ENCODE measurements at places on chromosomes 13 and 19.

- peak; percentile 76 for DNase-seq
- peaks cover 4% of the 10 kb centered on the region for H3K36me3 ChIP-seq
- no peaks in the 10 kb centered on the region for H3K27me3 ChIP-seq
- H3K4me1 ChIP-seq, result no peaks in the 10 kb centered on the region
Observed at GRCh38 chr19:4058693-4059452, 7.8 kb downstream of the ZBTB7A start.

DNA sequence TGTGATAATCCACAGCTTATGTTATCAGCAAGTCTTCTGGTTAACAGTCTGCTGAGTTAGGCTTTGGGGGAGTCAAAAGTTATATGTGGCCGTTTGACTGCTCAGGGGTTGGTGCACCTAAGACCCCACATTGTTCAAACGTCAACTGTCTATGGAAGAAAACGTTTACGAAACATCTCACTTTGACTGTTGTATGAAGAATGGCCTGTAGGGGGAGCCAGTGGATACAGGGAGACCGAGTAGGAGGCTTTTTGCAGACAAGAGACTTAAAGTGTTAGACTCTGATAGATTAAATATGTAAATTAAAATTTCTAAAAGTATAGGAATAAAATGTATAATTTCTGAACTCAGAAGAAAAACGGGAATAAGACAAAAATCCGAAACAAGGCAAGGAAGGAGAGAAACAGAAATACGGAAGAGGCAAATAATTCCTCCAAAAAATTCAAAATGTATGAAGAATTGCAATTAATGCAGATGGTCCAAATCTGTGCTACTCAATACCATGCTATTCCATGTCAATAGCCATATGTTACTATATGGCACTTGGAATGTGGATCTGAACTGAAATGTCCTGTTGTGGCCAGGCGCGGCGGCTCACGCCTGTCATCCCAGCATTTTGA is 37.8 kb downstream of the TNFSF14 start:
- H3K27me3 ChIP-seq, result no peaks in the 10 kb centered on the region
- H3K36me3 ChIP-seq, result no peaks in the 10 kb centered on the region
- no peaks in the 10 kb centered on the region for H3K4me1 ChIP-seq
- no peak for DNase-seq
- H3K27ac ChIP-seq, result no peak overlapping the region

DNA sequence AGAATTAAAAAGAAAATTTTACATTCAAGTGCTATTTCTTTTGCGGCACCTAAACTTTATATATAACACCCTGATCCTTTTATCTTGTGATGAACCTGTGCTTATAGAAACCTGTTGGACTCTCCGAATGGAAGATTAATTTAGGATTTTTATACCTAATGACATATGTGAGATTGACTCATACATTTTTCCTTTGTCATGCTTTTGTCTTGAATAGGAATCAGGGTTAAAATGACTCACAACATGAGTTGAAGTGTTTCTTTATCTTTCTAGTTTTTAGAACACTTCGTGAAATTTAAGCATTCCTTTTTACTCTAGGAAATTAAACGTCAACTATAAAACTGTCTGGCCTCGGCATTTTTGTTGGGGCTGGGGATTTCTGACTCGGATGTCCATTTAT is 378.9 kb downstream of the PCDH20 start:
- H3K4me3 ChIP-seq, result no peak overlapping the region
- H3K27ac ChIP-seq, result no peak overlapping the region
- no peaks in the 10 kb centered on the region for H3K4me1 ChIP-seq
- H3K36me3 ChIP-seq, result no peaks in the 10 kb centered on the region
- no peaks in the 10 kb centered on the region for H3K27me3 ChIP-seq

DNA sequence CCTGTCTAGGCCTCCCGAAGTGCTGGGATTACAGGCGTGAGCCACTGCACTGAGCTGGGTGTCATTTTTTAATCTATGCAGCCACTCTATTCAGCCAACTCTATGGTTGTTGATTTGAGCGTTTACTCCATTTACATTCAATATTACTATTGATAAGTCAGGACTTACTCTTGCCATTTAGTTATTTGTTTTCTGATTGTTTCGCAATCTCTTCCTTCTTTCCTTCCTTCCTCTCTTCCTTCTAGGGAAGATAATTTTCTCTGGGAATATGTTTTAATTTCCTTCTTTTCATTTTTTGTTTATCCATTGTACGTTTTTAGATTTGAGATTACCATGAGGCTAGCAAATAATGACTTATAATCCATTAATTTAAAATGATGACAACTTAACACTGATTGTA is 2056.0 kb downstream of the OLFM4 start:
- no peak overlapping the region for H3K4me3 ChIP-seq
- H3K27me3 ChIP-seq, result no peaks in the 10 kb centered on the region

DNA sequence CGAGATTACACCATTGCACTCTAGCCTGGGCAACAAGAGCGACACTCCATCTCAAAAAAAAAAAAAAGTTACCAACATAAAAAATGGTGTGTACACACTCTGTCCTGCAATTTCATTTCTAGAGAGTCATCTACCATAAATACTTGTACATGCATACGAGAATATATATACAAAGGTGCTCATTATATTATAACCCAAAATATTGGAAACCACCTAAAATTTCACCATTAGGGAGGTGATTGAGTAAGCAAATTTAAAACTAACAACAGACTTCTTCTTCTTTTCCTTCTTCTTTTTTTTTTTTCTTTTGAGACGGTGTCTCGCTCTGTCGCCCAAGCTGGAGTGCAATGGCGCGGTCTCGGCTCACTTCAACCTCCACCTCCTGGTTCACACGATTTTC is 7.4 kb upstream of the C5AR1 start:
- no peaks in the 10 kb centered on the region for H3K36me3 ChIP-seq
- no peaks in the 10 kb centered on the region for H3K27me3 ChIP-seq
- H3K4me1 ChIP-seq, result no peaks in the 10 kb centered on the region
- H3K27ac ChIP-seq, result no peak overlapping the region
- no peak for DNase-seq

DNA sequence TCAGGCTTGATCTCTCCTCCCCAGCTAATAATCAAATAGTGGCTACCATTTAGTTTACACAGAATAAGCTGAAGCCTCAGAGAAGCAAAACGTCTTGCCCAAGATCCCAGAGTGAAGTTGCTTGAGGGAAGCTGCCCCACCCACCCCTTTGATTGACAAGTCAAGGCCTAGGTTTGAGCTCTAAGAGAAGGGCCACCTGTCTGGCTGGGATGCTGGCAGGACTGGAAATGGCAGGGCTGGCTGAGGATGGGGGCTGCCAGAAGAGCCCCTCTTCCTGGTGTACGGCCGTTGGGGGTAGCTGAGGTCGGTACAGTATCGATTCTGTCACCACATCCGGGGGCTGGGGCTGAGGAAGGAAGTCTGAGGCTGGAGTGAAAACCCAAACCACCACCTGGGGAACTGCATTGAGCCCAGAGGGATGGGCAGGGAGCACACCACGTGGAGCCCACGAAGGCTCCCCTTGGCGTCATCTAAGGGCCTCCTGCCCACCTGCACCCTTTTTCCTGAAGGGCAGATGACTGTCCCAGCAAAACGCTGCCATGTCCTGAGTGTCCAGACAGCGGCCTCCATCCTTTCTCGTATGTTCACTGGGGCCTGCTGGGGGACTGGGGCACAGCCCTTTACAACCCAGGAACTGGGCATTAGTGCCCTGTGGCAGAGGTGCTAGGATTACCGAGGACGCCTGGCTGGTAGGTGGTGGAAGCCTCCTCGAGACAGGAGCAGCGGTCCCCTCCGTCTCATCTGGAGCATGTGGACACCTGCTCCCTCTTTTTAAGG is 1.4 kb upstream of the PRKD2 start:
- DNase-seq, result peak; percentile 56
- H3K27me3 ChIP-seq, result no peaks in the 10 kb centered on the region
- no peak overlapping the region for H3K4me3 ChIP-seq
- no peak overlapping the region for H3K27ac ChIP-seq

GRCh38 chr13:41859565-41859964 is 101.3 kb downstream of the VWA8 start:
- H3K4me1 ChIP-seq, result no peaks in the 10 kb centered on the region
- no peaks in the 10 kb centered on the region for H3K27me3 ChIP-seq
- H3K36me3 ChIP-seq, result no peaks in the 10 kb centered on the region
- H3K4me3 ChIP-seq, result no peak overlapping the region
- H3K27ac ChIP-seq, result no peak overlapping the region

- no peak overlapping the region for H3K4me3 ChIP-seq
- no peaks in the 10 kb centered on the region for H3K36me3 ChIP-seq
- no peak for DNase-seq
Observed at GRCh38 chr19:53101518-53101917, 1.7 kb downstream of the ZNF160 start.

DNA sequence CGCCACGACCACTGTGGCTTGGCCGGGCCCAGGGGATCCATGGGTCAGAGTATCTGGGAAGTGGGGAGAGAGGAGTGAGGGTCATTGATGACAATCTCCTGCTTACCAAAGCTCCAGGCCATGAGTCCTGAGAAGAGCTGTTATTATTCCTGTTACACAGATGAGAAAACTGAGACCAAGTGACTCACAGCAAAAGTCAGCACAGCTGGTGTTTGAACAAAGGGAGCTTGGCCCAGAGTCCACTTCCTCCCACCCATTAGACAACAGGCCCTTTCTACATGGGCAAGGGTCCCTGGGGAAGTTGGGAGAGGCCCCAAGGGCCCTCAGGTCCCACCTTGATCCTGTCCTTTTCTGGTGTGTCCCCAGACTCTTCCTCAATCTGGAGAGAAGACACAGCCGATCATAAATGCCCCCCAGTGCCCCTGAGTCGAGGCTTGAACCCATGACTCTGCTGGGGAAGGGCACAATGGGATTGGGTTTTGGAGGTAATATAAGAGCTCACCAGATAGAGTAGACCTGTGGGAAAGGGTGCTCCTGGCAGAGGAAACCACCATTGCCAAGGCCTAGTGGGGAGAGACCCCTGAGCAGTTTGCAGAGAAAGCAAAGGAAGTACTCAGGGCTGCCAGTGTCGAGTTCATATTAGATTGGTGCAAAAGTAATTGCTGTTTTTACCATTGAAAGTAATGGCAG is 6.8 kb downstream of the FUT6 start:
- H3K4me1 ChIP-seq, result no peaks in the 10 kb centered on the region
- H3K4me3 ChIP-seq, result no peak overlapping the region
- H3K36me3 ChIP-seq, result no peaks in the 10 kb centered on the region
- H3K27ac ChIP-seq, result no peak overlapping the region
- no peak for DNase-seq

DNA sequence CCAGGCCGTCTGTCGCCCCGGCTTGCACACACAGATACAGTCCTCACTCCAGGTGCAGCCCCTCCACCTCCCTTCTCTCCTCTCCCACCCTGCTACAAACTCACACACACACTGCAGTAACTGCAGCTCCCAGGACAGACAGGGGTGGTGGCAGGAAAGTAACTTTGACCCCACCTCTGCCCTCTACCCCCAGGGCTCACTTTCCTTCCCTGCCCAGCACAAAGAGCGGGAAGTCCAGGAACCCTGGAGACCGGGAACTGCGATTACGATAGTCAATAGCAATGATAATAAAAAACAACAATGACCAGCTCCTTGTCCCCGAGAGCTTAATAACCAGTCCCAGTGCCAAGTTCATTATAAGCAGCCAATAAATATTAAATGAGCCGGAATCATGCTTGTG is at the start of gene CEACAM20:
TSS of gene CEACAM20 (minus strand) at position 140 of the 400 bp plus-strand sequence. CDS start 166 bp downstream, outside the sequence.
- no peaks in the 10 kb centered on the region for H3K36me3 ChIP-seq
- DNase-seq, result no peak
- H3K27ac ChIP-seq, result no peak within 1 kb of the TSS
- H3K4me1 ChIP-seq, result no peaks in the 10 kb centered on the region
- H3K27me3 ChIP-seq, result no peaks in the 10 kb centered on the region

- H3K27me3 ChIP-seq, result no peaks in the 10 kb centered on the region
- no peak for DNase-seq
- no peak within 1 kb of the TSS for H3K4me3 ChIP-seq
- H3K36me3 ChIP-seq, result peaks cover 11% of the 10 kb centered on the region
- no peak within 1 kb of the TSS for H3K27ac ChIP-seq
- peaks cover 1% of the 10 kb centered on the region for H3K4me1 ChIP-seq
Observed at GRCh38 chr13:50015258-50015657, at the start of gene KCNRG. Gene KCNRG (plus strand): TSS chr13:50015444. CDS start chr13:50015494, 50 bp downstream.

DNA sequence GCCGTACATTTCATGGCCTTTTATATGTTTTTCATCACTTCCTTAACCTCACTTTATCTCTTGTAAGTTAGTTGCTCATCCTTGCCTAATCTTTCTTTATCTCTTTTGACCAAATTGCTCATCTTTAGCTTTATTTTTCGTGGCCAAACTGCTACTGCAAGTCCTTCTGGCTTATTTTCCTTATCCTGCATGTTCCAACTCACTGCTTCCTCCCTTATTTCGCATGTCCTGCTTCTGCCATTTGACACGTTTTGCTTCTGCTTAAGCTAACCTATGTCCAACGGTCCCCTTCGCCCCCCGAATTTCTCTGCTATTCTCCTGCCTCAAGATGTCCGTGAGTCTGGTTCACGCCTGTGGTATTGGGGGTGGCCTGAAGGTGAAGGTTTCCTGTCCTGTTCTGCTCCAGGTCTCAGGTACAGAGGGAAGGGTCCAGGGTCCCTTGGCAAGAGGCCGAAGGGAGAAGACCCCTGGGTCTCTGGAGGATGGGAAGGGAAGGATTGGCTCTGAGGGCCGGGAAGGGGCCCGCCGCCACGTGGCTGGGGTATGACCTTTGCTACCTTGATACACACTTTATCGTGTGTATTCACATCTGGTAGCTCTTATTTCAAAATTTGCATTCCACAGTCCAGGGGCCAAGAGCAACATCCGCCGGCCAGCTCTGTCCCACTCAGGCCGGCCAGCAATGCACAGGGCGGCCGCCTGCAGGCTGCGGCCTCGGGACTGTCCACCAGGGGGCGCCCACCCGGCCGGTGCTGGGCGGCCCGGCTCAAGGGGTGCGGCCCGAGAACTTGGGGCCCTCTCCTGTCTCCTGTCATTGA is 2.9 kb upstream of the C19orf85 start:
- H3K4me3 ChIP-seq, result no peak overlapping the region
- H3K36me3 ChIP-seq, result no peaks in the 10 kb centered on the region
- H3K27me3 ChIP-seq, result no peaks in the 10 kb centered on the region
- no peaks in the 10 kb centered on the region for H3K4me1 ChIP-seq
- no peak overlapping the region for H3K27ac ChIP-seq
- DNase-seq, result peak; percentile 92

DNA sequence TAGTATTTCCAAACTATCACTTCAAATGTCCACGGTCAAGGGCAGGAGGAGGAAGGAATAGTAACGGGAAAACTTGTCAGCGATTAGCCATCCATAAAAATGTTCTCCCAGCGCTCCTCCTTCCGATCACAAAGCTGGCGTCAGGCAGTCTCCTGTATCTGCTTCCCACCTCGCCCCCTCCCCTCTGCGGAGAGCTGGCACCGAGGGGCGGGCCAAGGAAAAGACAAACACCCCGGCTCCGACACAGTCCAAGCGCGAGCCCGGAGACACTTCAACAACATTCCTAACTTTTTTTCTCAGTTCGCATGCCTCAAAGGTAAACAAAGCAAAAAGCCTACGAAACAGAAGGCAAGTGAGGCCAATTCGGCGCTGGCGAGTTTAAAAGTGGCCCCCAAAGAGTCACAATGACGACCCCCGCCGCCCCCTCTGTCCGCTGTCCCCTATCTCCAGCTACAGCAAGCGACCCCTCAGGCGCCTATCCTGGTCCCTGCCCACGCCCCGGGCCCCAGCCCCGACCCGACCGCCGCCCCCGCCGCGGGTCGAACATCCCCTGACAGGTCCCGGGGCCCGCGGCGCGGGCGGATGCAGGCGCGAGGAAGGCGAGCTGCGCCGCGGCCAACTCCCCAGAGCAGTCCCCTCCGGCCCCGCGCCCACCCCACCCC is 736 bp downstream of the SMAD9 start:
- peak; percentile 78 for DNase-seq
- H3K4me3 ChIP-seq, result peak overlapping the region; percentile 99
- peak overlapping the region; percentile 84 for H3K27ac ChIP-seq
- H3K36me3 ChIP-seq, result no peaks in the 10 kb centered on the region
- no peaks in the 10 kb centered on the region for H3K27me3 ChIP-seq

- no peak overlapping the region for H3K27ac ChIP-seq
- no peak overlapping the region for H3K4me3 ChIP-seq
- H3K4me1 ChIP-seq, result no peaks in the 10 kb centered on the region
- no peaks in the 10 kb centered on the region for H3K27me3 ChIP-seq
- H3K36me3 ChIP-seq, result no peaks in the 10 kb centered on the region
Observed at GRCh38 chr13:41177616-41178015, 16.8 kb downstream of the KBTBD7 start.
